ENCODE measurements at places on chromosomes 3 and 15.

DNA sequence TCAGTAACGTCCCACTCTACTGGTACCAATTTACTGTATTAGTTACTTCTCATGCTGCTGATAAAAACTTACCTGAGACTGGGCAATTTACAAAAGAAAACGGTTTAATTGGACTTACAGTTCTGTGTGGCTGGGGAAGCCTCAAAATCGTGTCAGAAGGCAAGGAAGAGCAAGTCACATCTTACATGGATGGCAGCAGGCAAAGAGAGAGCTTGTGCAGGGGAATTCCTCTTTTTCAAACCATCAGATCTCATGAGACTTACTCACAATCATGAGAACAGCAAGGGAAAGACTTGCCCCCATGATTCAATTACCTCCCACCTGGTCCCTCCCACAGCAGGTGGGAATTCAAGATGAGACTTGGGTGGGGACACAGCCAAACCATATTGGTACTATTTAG is 908.2 kb upstream of the NR2F2 start:
- DNase-seq, result no peak

GRCh38 chr15:74782259-74783071 is 585 bp downstream of the CSK start:
- DNase-seq, result no peak

- DNase-seq, result no peak
These were observed 64.5 kb downstream of the ALCAM start for GRCh38 chr3:105431200-105431599.

GRCh38 chr15:25182736-25183445 is 228.1 kb downstream of the SNRPN start:
- no peak for DNase-seq

GRCh38 chr3:194930377-194931204 is 244.9 kb downstream of the FAM43A start:
- no peak for DNase-seq

- DNase-seq, result no peak
These were observed 221.1 kb upstream of the WNT5A start for GRCh38 chr3:55708242-55708641.

- no peak for DNase-seq
These were observed 115.2 kb downstream of the GABRG3 start for GRCh38 chr15:27086149-27086548.

DNA sequence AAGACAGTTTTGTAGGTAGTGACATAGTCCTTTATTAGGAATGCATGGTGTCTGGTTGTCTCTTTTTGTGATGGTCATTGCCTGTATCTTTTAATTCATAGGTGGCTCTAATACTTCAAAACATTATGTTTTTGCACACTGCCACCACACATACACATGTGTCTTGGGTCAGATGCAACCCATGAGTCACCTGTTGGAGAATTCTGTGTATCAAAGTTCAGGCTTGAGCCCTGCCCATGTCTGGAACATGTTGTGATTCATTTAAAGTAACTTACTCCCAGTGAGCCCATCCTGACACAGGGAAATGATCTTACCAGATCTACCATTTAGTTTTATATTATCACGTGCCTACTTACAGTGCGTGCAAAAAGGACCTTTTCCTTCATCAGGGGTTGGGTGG is 142.7 kb downstream of the GHSR start:
- no peak for DNase-seq

DNA sequence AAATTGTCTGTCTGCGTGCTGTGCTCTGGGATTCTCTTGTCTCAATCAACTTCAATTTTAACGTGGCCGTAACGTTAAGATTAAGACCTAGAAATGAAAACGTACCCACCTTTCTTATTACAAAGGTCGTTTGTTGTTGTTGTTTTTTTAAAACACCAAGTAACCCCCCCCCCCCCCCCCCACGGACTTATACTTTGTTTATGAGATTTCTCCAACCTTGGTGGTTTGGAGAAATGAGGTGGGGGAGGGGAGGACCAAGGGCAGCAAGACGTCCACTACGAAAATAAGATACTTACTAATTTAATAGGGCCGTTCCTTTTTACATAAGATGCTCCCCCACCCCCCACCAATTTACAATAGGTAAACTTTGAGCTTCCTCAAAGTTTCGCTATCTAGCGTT is 244.4 kb upstream of the TOPAZ1 start:
- DNase-seq, result no peak

GRCh38 chr3:38043486-38043885 is 4.5 kb downstream of the DLEC1 start:
- DNase-seq, result no peak

DNA sequence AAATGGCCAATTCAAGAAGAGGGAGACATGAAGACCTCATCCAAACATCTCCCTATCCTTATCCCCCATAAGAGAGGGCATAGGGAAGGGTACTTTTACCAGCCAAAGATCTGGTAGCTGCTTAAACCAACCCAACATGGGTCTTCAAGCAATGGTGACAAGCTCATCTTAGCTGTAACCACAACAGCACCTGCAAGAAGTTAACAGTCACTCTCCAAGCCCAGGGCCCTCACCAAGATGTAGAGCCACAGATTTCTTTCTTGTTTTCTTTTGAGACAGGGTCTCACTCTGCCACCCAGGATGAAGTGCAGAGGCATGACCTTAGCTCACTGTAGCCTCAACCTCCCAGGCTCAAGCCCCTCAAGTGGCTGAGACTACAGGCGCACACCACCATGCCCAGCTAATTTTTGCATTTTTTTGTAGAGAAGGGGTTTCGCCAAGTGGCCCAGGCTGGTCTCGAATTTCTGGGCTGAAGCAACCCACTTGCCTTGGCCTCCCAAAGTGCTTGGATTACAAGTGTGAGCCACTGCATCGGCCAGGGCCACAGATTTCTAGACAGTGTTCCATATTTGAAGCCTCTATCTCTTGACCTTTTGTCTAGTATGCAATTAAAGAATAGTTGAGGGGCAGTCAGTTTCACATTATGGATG is 57.1 kb downstream of the DHX30 start:
- DNase-seq, result no peak

- no peak for DNase-seq
These were observed at the start of gene TM6SF1 for GRCh38 chr15:83106994-83107840. TSS of gene TM6SF1 (plus strand) at chr15:83107645. CDS start at chr15:83107681, 36 bp downstream.

- DNase-seq, result no peak
These were observed 130.2 kb downstream of the FILIP1L start for GRCh38 chr3:99984139-99984538.

- no peak for DNase-seq
These were observed 91.5 kb upstream of the PROK2 start for GRCh38 chr3:71876135-71877105.

DNA sequence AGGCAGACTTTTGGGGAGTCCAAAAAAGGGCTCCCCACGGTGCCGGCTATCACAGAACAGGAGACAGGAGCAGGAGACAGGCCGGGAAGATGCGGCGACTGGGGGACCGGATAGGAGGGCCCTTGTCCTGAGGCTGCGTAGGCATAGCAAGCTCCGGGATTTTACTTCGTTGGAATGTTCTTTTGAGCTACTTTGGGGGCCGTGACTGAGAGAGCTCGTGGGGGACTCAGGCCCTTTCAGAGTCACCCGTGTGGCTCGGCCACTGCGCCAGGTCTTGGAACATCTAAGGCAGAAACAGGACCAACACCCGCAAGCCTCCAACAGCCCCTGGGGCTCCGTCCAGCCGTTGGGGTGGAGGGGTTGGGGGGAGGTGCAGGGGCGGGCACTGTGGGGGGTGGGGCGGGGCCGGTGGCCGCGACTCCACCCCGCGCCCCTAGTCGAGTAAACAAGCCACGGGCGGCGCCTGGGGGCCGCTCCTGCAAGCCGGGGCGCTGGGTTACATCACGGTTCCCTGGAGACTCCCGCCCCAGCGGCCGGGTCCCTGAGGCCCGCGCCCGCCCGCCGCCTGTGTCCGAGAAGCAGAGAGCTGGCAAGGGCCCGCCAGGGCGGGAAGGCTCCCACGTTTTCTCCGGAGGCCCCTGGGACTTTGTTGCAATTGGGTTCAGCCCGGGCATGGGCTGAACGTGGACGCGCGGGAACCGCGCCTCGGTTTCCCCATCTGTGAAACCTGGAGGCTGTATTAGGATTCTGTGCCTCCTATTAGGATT is 23.3 kb upstream of the C15orf39 start:
- DNase-seq, result no peak
